ENCODE measurements at places on chromosomes 11 and 22.

DNA sequence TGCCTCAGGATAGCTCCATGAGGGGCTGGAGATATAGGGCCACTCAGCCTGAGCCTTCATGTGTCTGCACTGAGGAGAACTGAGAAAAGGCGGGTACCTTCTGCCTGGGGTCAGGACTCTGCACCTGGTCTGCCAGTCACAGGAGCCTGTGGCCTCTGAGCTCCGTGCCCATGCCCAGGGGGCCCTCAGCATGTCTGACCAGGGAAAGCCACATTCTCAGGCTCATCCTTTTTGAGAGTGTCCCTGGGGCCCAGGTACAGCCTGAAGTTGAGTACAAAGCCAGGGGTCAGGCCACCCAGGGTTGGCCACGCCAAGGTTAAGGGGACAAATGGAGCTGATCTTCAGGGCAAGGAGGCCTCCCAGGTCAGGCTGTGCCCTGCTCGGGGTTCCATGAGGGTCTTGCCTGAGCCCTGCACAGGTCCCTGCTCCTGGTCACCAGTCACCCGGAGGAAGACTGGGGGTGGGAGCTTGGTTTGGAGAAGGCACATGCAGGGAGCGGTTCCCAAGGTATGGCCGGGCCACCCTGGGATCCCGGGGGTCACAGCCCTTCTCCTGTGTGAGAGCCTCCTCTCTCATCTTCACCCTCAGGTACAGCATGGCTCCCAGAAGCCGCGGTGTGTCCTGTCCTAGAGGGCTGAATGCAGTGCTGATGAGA is 6.0 kb downstream of the DENND6B start:
- no peak for DNase-seq

DNA sequence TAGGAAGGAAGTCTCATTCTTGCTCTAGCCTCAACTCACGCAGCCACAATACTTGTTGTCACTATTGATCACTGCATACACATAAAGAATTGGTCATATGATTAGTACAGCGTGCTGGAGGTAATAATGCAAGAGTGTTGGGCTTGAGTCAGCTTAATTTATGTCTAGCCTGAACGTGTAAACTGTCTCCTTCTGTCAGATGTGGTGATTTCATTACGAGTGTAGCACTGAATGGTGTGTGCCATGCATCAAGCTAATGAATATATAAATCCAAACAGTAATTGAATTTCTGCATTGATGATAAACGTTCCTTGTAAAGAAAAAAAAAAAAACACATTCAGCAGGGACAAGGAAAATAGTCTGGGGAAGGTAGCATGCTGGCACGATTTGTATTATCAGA is 396.2 kb upstream of the RAG2 start:
- no peak for DNase-seq

- no peak for DNase-seq
Measured at GRCh38 chr11:3226846-3227567, 5.2 kb downstream of the MRGPRE start.

- DNase-seq = no peak
Measured at GRCh38 chr11:115672999-115673411, 168.8 kb upstream of the CADM1 start.

DNA sequence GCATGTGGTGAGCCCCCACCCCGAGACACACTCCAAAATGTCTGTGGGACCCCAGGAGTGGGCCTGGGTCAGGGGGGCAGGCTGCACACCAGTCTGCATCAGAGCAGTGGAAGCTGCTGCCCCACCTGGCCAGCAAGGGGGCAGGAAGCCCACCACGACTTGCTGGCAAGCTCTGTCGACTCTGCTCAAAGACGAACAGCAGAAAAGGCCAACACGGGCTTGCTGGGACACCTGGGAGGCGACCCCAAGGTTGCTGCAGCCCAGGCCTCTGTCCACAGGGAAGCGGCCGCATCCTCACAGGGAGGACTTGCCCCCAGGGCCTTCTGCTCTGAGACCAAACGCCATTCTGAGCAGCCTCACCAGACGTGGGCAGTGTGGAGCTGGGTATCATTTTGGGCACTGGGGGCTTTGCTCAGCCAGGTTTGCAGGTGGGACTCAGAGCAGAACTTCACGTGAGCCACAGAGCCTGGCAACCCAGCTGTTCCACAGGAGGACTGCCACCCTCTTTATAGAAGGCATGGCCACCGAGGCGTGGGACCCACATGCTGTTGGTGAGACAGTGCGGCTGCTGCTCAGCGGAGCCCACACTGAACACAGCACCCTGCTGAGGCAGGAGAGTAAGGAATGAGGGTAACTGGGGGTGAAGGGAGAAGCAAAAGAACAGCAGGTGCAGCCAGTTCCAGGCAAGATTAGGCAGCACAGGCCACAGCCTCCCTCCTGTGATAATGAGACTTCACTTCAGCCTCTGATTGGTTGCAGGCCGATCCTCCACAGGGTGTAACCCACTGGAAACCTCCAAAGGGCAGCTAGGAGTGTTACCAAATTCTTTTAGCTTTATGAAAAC is 11.0 kb downstream of the IL17REL start:
- DNase-seq = no peak

GRCh38 chr11:94595076-94595475 is 27.9 kb downstream of the PIWIL4 start:
- no peak for DNase-seq

DNA sequence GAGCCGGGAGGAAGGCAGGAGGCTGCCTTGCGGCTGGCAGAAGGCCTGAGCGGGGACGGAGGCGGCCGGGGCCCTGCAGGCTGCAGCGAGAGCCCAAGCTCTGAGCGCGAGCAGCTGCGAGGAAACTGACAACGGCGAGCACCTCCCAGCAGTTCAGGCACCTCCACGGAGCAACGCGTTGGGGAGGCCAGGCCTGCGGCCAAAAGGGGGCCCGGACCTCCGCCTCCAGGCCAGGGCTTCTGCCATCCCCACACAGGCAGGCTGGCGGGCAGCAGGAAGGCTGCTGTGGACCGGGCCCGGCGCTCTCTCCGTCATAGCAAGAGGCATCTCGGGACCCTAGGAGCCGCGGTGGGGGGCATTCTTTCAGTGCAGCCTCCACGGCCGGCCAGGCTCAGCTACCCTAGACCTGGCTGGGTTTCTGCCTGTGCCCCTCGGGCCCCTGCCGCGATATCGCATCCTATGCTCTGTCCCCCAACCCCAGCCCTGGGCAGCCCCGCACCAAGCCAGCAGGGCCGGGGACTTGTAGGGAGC is 22.9 kb upstream of the SLC22A12 start:
- no peak for DNase-seq

DNA sequence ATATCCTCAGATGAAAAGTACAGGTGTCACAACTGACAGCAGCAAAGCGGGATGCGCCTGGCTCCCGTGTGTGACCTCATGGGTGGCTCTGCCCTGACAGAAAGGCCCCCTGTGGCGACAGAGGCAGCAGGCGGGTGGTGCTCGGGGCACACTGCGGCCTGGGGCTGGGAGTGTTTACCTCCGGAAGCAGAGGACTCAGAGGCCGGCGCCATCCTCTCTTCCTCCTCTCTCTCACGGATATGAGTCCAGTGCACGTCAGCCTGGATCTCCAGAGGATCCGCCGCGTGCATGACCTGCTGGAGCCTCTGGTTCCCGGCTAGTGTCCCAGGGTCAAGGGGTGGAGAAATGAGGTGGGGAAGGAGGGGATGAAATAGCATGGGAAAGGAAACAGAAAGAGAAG is 53.2 kb upstream of the BID start:
- no peak for DNase-seq

- DNase-seq = no peak
Measured at GRCh38 chr11:11045156-11045930, 187.5 kb upstream of the ZBED5 start.

GRCh38 chr11:122664188-122664587 is 8.7 kb downstream of the UBASH3B start:
- no peak for DNase-seq

GRCh38 chr11:111520560-111520959 is 6.0 kb downstream of the HOATZ start:
- no peak for DNase-seq

GRCh38 chr11:60927061-60927592 is 2.9 kb downstream of the TMEM132A start:
- no peak for DNase-seq
